Glutamatergic neuron (in vitro differentiated cells): ENCODE measurements at places on chromosomes 12 and 14. TPM values are rescaled to one million over a fixed set of nuclear protein-coding genes. Genes with fewer than 3 reads are reported as not detected.

- no peak for DNase-seq
Measured at GRCh38 chr12:91817517-91817916, 328.1 kb downstream of the BTG1 start.

GRCh38 chr14:76719666-76720065 lies 41.6 kb upstream of the VASH1 start:
- no peak for DNase-seq

- DNase-seq = no peak
Measured at GRCh38 chr12:66210840-66211239, 21.8 kb downstream of the IRAK3 start.

DNA sequence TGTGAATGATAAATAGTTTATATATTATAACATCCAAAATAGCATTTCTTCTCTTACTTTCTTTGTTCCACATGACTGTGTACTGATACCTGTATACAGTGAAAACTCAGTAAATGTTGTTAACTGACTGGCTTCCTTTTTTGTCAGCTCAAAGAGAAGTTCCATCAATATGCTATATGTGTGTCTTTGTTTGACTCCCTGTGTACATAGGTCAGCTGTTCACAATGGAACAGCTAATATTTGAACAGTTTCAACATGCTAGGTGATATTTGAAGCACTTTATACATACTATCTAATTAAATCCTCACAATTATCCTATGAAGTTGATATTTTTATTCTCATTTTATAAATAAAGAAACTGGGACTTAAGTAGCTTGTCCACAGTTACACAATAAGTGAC lies 15.3 kb upstream of the KICS2 start:
- DNase-seq = no peak

DNA sequence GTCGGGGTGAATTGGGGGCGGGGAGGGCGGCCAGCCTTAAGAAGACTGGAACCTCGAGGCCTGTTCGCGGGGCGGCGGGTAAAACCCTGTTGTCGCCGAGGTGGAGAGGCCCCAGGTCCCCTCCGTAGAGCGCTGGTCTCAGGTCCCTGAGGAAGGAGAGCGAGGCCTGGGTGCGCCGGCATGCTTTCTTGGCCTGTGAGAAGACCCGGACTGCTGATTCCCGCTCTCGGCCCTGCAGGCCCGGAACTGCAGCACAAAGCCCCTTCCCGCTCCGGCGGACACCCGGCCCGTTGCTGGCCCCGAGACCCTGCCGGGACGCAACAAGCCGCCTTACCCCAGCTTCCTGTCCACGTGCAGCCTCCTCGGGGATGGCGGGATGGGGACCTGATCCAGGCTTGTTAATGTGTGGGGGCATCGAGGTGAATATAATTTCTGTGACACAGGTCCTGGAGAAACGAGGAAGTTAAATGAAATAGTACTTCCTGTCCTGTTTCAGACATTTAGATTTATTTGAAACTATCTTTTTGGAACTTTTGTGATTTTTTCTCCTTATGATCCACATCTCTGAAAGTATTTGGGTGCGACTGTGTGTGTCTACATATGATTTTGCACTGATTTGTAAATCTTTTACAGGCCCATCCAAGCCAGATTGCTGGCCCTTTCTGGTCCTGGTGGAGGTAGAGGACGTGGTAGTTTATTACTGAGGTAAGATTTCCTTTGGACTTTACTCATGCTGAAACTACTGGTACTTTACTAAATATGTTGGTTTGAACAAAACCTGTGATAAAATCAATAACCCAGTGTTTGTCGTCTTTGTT lies 600 bp downstream of the PNN start:
- DNase-seq = peak; percentile 74

DNA sequence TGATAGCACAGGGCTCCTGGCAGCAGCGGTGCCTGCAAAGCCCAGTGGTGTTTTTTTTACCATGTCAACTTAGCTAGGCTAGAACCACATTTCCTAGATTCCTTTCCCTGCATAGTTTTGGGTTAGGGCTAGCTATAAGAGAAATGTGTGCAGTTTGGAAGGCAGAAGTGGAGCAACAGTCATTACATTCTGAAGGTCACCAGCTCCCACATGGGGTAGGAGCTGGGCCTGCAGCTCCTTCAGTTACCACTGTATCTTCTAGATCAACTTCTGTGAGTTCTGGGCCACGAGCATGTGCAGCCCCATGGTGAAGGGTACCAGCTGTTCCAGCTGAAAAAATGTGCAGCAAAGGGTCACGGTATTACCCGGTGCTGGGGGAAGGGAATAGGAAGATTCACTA lies 2.3 kb upstream of the SLC25A3 start:
- DNase-seq = no peak

DNA sequence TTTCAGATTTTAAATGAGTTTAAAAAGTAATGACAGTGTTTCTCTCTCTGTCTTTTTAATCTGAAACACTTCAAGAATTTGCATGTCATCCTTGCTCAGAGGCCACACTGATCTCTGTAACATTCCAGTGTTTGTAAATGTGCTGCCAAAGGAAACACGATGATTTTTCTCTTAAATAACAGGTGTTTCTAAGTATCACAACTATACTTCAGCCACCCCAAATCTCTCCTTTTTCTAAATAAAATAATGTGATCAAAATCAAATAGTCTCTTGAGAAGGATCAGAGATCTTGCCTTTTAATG lies 3.3 kb upstream of the GALC start:
- DNase-seq = no peak

DNA sequence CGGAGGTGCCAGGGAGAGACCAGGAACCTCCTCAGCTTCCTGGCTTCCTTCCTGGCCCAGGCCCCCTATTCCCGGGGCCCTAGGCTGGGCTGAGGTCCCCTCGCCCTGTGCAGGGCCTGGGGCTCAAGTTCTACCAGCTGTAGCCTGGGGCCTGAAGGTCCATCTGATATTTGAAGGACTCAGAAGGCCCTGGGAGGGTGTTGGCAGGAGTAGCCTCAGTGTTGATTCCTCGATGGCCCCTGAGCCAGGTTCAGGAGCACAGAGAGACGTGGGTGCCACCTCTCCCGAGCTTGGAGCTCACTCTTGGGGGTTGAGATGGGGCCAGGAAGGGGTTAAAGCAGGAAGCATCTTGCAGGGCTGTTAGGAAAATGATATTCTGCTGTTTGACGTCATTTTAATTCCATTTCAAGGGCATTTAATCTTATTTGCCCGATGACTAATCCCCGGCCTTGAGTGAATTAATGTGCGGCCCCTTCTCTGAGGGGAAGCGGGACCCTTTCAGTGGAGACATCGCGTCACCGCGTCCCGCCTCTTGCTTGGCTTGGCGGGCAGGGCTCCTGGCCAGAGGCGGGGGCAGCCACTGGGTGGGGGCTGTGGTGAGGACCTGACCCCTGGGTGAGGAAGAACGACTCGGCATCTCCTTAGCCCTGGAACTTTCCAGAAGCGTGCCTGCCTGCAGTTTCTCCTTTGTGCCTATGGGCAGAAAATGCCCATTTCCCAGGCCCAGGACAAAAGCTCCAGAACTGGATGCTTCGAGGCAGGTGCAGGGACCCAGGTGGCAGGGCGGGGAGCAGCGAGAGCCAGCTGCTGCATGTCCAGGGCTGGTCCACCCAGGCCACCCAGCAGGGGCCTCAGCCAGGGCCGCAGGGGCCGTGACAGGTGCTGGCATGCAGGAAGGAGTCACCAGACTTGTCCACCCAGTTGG lies 158.3 kb downstream of the KIF26A start:
- peak; percentile 18 for DNase-seq

DNA sequence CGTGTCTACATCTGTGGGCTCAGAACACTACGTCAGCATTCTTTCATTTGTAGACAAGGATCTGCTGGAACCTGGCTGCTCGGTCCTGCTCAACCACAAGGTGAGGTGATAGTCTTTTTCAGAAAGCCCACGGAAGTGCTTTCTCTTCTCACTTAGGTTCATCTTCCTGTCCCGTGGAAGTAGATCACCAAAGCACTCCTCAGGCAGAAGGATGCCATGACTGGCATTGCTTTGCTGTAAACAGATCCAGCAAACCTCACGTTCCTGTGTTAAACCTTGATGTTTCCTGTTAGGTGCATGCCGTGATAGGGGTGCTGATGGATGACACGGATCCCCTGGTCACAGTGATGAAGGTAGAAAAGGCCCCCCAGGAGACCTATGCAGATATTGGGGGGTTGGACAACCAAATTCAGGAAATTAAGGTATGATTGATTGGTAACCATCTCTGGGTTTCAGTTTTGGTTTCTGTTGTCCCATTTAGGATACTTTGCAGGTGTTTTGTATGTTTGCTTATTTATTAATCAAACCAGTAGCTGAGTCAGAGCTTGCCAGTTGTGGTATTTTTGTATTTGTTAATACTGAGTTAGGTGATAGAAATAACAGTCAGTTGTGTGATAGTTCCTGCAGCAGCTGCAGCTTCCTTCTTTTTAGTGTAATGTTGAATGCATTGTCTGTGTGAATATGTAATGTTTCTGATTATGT lies 7.5 kb downstream of the PSMC1 start:
- DNase-seq = no peak

DNA sequence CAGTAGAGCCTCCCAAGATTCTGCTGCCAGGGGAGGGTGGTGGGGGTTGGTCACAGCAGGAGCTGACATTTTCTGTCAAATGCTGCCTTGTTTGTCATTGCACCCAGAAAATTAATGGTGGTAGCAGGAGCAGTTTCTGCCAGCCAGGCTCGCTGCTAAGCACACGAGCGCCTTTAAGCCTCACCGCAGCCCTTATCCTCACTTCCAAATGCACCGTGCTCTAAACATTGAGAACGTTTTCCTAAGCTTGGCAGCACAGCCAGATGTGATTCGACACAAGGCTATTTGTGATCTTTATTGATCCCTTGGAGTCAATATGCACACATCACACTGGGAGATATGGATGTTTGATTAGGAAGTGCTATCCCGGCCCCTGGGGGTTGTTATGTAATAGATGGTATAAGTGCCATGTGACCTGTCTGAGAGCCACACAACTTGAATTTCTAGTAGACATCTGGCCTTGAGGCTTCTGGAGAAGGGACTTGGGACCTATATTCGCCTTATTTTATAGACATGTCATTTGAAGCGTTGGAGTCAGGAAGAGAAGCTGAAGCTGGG lies 31.6 kb upstream of the BEGAIN start:
- no peak for DNase-seq

The SLC10A1 gene
- total RNA-seq = not detected

The TGM1 gene
- total RNA-seq = 4.2 TPM

The KRT85 gene
- not detected for total RNA-seq

The EMP1 gene
- total RNA-seq = not detected

The CD163L1 gene
- total RNA-seq = 36.8 TPM

The DLGAP5 gene
- 8.2 TPM for total RNA-seq

The LTA4H gene
- 27.6 TPM for total RNA-seq

The SSTR1 gene
- total RNA-seq = 8.2 TPM

The C14orf132 gene
- total RNA-seq = 552 TPM

The RNASE3 gene
- not detected for total RNA-seq

The KLRG1 gene
- total RNA-seq = 5.2 TPM
